ENCODE measurements at places on chromosomes 11 and 22.

DNA sequence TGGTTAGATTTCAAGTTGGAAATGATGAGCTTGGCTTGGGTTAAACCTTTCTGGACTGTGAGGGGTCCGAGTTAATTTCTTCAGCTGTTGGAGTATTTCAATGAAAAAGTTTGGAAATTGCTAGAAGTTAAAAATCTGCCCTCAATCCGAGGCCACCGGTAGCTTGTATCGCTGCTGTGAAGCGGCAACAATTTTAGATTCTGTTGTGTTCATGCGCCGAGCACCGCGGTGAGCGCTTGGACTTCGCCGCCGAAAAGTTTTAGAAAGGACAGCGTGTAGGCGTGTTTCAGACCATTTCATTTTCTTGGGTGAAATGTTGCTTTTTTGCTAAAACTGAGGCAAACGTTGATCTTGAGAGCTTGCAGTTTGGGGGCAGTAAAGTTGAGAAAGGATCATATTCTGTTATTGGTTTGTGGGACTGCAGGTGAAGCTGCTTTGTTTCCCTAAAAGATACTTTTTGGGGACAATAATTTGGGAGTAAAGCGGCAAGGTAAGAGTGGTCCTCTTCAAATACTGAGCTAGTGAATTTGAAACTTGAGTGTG, 928 bp downstream of the FBXO7 start:
- DNase-seq = peak; percentile 60

- no peak for DNase-seq
Observed at GRCh38 chr11:116416852-116417251, 355.9 kb downstream of the BUD13 start.

GRCh38 chr11:16402654-16403447, 46.5 kb upstream of the SOX6 start:
- DNase-seq = peak; percentile 30

DNA sequence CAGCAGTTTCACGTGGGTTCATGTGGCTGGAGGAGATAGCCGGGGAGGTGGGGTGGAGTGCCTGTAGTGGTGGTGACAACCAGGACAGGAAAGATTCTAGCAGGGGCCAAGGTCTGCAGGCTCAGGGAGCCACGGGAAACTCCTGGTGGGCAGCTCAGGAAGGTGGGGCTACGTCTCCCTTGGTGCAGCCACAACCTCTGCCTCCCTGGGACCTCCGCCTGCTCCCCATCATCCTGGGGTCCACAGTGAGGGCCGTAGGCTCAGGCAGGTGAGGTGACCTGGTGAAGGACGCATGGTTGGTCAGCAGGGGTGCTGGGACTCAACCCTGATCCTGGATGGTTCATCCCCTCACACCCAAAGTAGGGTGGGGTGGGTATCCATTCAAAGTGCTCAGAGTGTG, 524.1 kb downstream of the TBC1D22A start:
- no peak for DNase-seq

- no peak for DNase-seq
Observed at GRCh38 chr11:35057926-35058668, 80.9 kb upstream of the CD44 start.

- peak; percentile 90 for DNase-seq
Observed at GRCh38 chr11:63680834-63681320, 423 bp upstream of the RTN3 start.

GRCh38 chr11:37988031-37988430, 1390.0 kb upstream of the RAG2 start:
- no peak for DNase-seq

- no peak for DNase-seq
Observed at GRCh38 chr22:36455571-36456463, 25.6 kb downstream of the TXN2 start.

- DNase-seq = no peak
Observed at GRCh38 chr22:17501679-17502285, 61.5 kb upstream of the SLC25A18 start.

GRCh38 chr22:48905206-48905975, 922.3 kb downstream of the BRD1 start:
- no peak for DNase-seq

- no peak for DNase-seq
Observed at GRCh38 chr11:119493712-119494111, 70.7 kb upstream of the THY1 start.

- DNase-seq = peak; percentile 79
Observed at GRCh38 chr22:27270818-27271510, 530.6 kb downstream of the MN1 start.

- no peak for DNase-seq
Observed at GRCh38 chr11:102429226-102429625, 23.3 kb downstream of the TMEM123 start.

GRCh38 chr22:47398921-47399790, 636.7 kb downstream of the TBC1D22A start:
- DNase-seq = no peak
